ENCODE measurements at places on chromosomes 16 and 17. TPM values are rescaled to one million over a fixed set of nuclear protein-coding genes. Genes with fewer than 3 reads are reported as not detected.

The OR3A3 gene
- not detected for polyA plus RNA-seq

The DHX58 gene
- 1.8 TPM for polyA plus RNA-seq

The KRTAP4-1 gene
- not detected for polyA plus RNA-seq

GRCh38 chr17:73071066-73071999, 21.2 kb downstream of the SLC39A11 start:
- DNase-seq = no peak

GRCh38 chr17:71849783-71850768, 270.7 kb upstream of the SOX9 start:
- DNase-seq = no peak

GRCh38 chr16:19809693-19810092, 75.0 kb downstream of the GPRC5B start:
- DNase-seq = no peak

GRCh38 chr17:57641761-57642160, 103.3 kb downstream of the CCDC182 start:
- no peak for DNase-seq

DNA sequence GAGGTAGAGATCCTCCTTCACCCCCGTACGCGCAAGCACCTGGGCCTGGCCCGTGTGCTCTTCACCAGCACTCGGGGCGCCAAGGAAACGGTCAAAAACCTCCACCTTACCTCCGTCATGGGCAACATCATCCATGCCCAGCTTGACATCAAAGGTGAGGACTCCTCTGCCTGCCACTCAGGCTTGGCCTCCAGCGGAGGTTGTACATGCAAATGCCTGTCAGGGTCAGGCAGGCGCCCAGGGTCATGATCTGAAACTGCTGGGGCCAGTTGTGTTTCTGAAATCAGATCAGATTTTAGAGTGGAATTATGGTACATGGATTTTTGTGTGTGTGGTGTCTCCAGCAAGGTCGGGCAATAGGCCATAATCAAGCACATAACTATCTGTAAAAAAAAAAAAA, 3.8 kb downstream of the SETD1A start:
- DNase-seq = no peak

DNA sequence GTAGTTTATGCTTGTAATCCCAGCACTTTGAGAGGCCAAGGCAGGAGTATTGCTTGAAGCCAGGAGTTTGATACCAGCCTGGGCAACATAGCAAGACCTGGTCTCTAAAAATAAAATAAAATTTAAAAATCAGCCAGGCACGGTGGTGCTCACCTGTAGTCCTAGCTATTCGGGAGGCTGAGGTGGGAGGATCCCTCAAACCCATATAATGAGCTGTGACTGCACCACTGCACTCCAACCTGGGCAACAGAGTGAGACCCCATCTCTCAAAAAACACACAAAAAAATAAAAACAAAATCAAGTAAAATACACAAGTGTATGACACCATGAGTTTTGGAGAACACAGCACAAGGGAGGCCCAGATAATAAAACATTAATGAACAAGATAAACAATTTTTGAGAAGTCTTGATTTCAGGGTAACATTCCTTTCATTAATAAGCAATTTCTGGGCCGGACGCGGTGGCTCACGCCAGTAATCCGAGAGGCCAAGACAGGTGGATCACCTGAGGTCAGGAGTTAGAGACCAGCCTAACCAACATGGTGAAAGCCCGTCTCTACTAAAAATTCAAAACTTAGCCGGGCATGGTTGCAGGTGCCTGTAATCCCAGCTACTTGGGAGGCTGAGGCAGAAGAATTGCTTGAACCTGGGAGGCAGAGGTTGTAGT, 17.9 kb downstream of the PRPSAP1 start:
- no peak for DNase-seq

Measured in heart left ventricle (tissue), 16 donors.